Activated naive CD8-positive, alpha-beta T cell treated with anti-CD3 and anti-CD28 coated beads, Interleukin-2, amount 10 ng/mL, durations not matched to agents 7 days and 5 days (primary cell): ENCODE measurements at places on chromosomes 2 and 18. TPM values are rescaled to one million over a fixed set of nuclear protein-coding genes. Genes with fewer than 3 reads are reported as not detected.

TTC32 gene
- 43.5 TPM for total RNA-seq

SOS1 gene
- total RNA-seq, result 168 TPM

TTC27 gene
- total RNA-seq, result 14.9 TPM

RESP18 gene
- total RNA-seq, result not detected
